Activated CD8-positive, alpha-beta T cell treated with anti-CD3 and anti-CD28 coated beads for 36 hours (primary cell): ENCODE measurements at places on chromosomes 4 and X. TPM values are rescaled to one million over a fixed set of nuclear protein-coding genes. Genes with fewer than 3 reads are reported as not detected.
A peak's percentile ranks its signal among the peaks of the same experiment; 100 is the strongest.

DNA sequence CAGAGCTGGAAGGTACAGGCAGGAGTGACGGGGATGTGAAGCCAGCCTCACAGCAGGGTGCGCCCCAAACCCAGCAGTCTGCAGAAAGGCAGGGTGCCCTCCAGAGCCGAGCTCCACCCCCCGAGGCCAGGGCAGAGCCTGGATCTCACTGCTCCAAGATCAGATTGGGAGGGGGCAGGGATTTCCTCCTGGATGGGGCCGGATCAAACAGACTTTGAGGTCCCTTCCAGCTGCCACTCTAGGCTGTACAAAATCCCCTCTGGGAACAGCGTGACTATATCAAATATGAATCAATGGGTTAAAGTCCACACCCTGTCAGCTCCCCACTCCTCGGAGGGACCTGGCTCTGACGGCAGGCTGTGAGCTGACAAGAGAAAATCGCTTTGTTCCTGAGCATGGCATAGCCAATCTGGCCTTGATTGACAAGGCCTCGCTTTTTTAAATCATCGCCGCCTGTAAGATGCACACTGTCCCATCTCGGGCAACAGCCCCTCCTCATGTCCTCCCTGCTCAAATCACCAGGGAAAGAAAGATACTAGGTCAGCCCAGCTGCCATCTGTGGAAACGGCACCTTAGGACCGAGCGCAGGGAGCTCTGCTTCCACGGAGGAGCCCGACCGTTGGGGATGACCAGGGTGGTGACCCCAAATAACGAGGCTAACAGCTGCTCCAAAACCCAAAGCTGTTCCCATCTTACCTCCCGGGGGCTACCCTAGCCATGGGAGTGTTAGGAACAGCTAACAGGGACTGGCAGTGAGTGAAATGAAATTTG lies 39.9 kb downstream of the PSAPL1 start:
- no peak overlapping the region for H3K4me3 ChIP-seq
- no peak for DNase-seq
- H3K27me3 ChIP-seq, result peaks cover 5% of the 10 kb centered on the region
- no peak overlapping the region for H3K27ac ChIP-seq

CORIN gene
- total RNA-seq, result 0.34 TPM

ZAR1 gene
- total RNA-seq, result not detected

GCNA gene
- 5.1 TPM for total RNA-seq

GRCh38 chr4:88753658-88754571 lies 56.3 kb upstream of the NAP1L5 start:
- H3K27me3 ChIP-seq, result peaks cover 1% of the 10 kb centered on the region
- no peak overlapping the region for H3K4me3 ChIP-seq
- H3K27ac ChIP-seq, result no peak overlapping the region
- H3K36me3 ChIP-seq, result no peaks in the 10 kb centered on the region

DNA sequence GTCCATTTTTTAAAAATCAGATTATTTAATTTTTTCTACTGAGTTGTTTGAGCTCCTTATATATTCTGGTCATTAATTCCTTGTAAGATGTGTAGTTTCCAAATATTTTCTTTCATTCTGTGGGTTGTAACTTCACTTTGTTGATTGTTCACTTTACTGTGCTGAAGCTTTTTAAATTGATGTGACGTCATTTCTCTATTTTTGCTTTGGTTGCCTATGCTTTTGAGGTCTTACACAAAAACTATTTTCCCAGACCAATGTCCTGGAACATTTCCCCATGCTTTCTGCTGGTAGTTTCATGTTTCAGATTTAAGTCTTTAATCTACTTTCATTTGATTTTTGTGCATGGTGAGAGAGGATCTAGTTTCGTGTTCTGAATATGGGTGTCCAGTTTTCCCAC lies 753.6 kb downstream of the TRIML1 start:
- H3K4me1 ChIP-seq, result no peaks in the 10 kb centered on the region
- H3K36me3 ChIP-seq, result no peaks in the 10 kb centered on the region
- no peak for DNase-seq
- H3K27ac ChIP-seq, result no peak overlapping the region
- no peaks in the 10 kb centered on the region for H3K27me3 ChIP-seq

GRCh38 chr4:114383067-114383466 lies 215.5 kb upstream of the UGT8 start:
- no peak for DNase-seq
- peaks cover 5% of the 10 kb centered on the region for H3K27me3 ChIP-seq
- H3K36me3 ChIP-seq, result no peaks in the 10 kb centered on the region
- H3K27ac ChIP-seq, result no peak overlapping the region
- no peak overlapping the region for H3K4me3 ChIP-seq

HTT-AS gene
- not detected for total RNA-seq

CCDC120 gene
- 3.5 TPM for total RNA-seq

DNA sequence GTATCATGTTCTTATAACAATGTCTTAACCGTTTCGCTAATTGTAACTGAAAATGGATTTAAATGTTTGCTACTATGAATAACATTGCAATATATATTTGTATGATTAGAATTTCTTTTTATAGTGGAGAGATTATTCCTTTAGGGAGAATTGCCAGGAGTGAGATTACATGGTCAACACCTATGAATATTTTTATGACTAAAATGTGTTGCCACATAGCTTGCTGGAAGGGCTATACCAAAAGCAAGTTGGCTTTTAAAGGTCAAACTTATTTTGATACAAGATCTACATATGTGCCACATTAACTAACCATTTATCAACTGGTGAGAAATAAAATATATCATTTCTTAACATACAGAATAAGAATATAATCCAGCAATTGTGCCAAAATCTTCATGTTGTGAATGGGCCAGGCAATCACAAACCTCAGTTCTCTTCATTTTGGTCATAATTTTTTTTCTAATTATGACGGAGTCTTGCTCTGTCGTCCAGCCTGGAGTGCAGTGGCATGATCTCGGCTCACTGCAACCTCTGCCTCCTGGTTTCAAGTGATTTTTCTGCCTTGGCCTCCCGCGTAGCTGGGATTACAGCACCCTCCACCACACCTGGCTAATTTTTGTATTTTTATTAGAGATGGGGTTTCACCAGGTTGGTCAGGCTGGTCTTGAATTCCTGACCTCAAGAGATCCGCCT lies 10.0 kb upstream of the EGF start:
- H3K4me1 ChIP-seq, result no peaks in the 10 kb centered on the region

SERTM2 gene
- total RNA-seq, result not detected

DNA sequence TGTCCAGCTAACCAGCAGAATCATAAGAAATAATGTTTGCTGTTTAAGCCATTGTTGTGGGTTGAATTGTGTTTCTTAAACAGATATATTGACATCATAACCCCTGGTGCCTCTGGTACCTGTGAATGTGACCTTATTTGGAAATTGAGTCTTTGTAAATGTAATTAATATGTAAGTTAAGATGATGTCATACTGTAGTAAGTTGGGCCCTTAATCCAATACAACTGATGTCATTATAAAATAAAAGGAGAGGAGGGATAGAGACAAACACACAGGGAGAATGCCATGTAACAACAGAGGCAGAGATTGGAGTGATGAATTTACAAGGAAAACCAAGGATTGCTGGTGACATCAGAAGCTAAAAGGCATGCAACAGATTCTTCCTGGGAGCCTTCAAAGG lies 141.4 kb downstream of the ZIC3 start:
- H3K4me3 ChIP-seq, result no peak overlapping the region
- DNase-seq, result no peak
- H3K36me3 ChIP-seq, result no peaks in the 10 kb centered on the region
- no peak overlapping the region for H3K27ac ChIP-seq
- H3K27me3 ChIP-seq, result no peaks in the 10 kb centered on the region

- no peaks in the 10 kb centered on the region for H3K36me3 ChIP-seq
- H3K27ac ChIP-seq, result no peak overlapping the region
- no peak for DNase-seq
- H3K27me3 ChIP-seq, result no peaks in the 10 kb centered on the region
Observed at GRCh38 chrX:19017271-19017670, 33.4 kb upstream of the PHKA2 start.

GRCh38 chr4:143346206-143346605 lies 9.5 kb downstream of the GAB1 start:
- DNase-seq, result no peak
- no peak overlapping the region for H3K27ac ChIP-seq
- H3K36me3 ChIP-seq, result no peaks in the 10 kb centered on the region
- H3K4me1 ChIP-seq, result no peaks in the 10 kb centered on the region
- H3K27me3 ChIP-seq, result peaks cover 8% of the 10 kb centered on the region

CFAP47 gene
- not detected for total RNA-seq

DNA sequence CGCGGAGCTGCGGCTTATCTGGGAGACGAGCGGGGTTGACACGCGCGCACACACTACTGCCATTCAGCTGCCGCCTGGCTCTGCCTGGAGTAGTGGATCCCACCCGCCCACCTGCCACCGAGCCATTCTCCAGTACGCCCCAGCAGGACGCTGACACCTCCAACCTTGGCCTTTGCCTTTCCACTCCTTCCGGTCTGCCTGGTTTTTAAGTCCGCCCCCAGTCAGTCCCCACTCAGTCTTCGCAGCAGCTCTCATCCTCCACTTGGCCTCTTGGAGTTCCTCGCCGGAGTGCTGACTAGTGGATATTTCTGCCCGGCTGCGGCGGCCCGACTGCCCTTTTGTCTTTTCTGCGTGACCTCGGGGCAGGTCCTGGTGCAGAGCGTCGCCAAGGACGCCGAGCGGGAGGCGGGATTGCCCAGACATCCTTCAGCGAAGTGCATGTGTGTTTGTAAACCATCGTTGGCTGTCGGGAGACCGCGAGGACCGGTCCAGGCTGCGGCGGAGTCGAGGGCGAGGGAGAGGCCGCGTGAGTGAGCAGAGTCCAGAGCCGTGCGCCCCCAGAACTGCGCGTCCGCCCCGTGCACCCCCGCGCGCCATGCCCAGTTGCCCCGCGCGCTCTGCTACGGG lies 1.1 kb downstream of the SLIT2 start:
- H3K27me3 ChIP-seq, result peaks cover 46% of the 10 kb centered on the region
- H3K36me3 ChIP-seq, result no peaks in the 10 kb centered on the region
- H3K4me1 ChIP-seq, result peaks cover 5% of the 10 kb centered on the region
- no peak for DNase-seq
- H3K27ac ChIP-seq, result no peak overlapping the region
- H3K4me3 ChIP-seq, result no peak overlapping the region

GRCh38 chr4:17577665-17578481 lies 875 bp downstream of the LAP3 start:
- no peaks in the 10 kb centered on the region for H3K27me3 ChIP-seq
- peaks cover 45% of the 10 kb centered on the region for H3K36me3 ChIP-seq
- peak overlapping the region; percentile 93 for H3K27ac ChIP-seq
- peaks cover 23% of the 10 kb centered on the region for H3K4me1 ChIP-seq
- peak; percentile 49 for DNase-seq

DNA sequence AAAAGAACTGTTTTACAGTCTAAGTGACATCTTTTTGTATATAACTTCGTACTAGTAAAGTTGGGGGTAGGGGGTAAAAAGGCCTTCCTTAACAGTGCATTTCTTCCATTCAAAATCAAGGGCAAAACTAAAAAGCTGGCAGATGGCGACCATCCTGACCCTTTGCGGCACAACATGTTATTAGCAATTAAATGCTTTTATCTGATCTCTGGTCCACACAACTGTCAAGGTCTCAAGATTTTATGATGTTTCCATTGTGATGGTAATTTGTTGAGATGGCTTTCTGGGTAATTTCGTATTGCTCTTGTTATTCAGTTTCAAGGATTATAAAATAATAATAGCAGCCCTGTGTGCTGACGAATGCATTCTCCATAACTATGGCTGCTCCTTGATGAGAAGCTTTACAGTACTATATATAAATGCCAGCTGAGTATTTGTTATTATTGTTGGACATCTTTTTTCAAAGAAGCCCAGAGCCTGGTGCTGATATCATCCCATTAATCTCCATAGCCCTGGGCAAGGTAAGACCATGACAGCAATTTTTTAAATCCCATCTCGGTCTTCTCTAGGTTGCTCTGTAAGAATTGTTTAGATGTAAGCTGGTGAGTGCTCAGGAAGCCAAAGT lies 89.5 kb downstream of the CBR4 start:
- H3K4me3 ChIP-seq, result no peak overlapping the region
- H3K27me3 ChIP-seq, result no peaks in the 10 kb centered on the region
- H3K27ac ChIP-seq, result no peak overlapping the region
- no peaks in the 10 kb centered on the region for H3K36me3 ChIP-seq
- DNase-seq, result no peak
- no peaks in the 10 kb centered on the region for H3K4me1 ChIP-seq

CCDC110 gene
- 0.81 TPM for total RNA-seq

ADH6 gene
- total RNA-seq, result not detected

CYBB gene
- 0.07 TPM for total RNA-seq

DNA sequence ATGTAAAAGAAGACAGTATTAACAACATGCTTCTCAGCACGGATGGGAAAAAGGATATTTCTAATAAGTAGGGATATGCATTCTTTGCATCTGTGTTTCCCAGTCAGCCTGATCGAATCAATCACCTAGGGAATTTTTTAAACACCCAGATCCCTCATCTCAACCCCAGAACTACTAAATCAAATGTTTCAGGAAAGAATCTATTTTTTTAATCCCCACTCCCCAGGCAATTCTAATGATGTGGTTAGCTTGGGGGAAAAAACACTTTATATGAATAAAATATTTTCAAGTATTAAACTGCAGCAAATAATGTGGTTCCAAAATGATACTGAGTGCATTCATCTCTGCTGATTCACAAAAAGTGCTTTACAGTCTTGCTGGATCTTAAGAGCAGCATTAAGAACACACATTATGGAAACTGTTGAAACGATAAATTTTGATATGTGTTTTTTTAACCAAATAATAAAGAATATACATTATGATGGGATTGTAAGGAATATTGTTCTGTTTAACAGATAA lies 68.7 kb upstream of the GUCY1A1 start:
- H3K36me3 ChIP-seq, result no peaks in the 10 kb centered on the region
- H3K4me1 ChIP-seq, result peaks cover 1% of the 10 kb centered on the region
- DNase-seq, result no peak
- no peak overlapping the region for H3K4me3 ChIP-seq

DNA sequence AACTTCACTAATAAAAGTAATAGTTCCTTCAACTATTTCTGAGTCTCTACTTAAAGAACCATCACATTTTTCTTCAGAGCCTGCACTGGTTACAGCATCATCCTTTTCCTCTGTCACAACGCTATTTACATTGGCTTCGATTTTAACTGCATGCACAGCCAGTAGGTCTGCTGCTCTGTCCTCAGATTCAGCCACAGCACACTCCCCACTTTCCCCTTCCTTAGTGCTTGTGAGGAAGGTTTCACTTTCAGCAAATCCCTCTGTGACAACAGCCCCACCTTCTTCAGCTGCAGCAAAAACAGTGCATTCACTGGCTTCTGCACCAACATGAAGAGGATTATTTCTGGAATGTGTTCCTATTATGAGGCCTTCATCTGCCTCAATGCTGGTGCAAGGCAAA lies 25.7 kb downstream of the BOD1L1 start:
- no peaks in the 10 kb centered on the region for H3K27me3 ChIP-seq
- no peak overlapping the region for H3K4me3 ChIP-seq
- H3K36me3 ChIP-seq, result peaks cover 56% of the 10 kb centered on the region
- DNase-seq, result no peak

OPN1MW3 gene
- total RNA-seq, result not detected

- no peak for DNase-seq
- no peaks in the 10 kb centered on the region for H3K4me1 ChIP-seq
- no peaks in the 10 kb centered on the region for H3K36me3 ChIP-seq
- H3K27me3 ChIP-seq, result no peaks in the 10 kb centered on the region
- no peak overlapping the region for H3K4me3 ChIP-seq
Observed at GRCh38 chr4:29075366-29075765, 1644.8 kb upstream of the PCDH7 start.

ALAS2 gene
- total RNA-seq, result not detected

ZNF185 gene
- 1.6 TPM for total RNA-seq

- H3K27me3 ChIP-seq, result no peaks in the 10 kb centered on the region
- DNase-seq, result no peak
- no peak overlapping the region for H3K27ac ChIP-seq
- no peaks in the 10 kb centered on the region for H3K36me3 ChIP-seq
- no peak overlapping the region for H3K4me3 ChIP-seq
Observed at GRCh38 chr4:41349021-41349420, 92.3 kb downstream of the UCHL1 start.
